Activated T-cell treated with anti-CD3 and anti-CD28 coated beads for 1 hour (primary cell): ENCODE measurements at places on chromosomes 12 and 14.

DNA sequence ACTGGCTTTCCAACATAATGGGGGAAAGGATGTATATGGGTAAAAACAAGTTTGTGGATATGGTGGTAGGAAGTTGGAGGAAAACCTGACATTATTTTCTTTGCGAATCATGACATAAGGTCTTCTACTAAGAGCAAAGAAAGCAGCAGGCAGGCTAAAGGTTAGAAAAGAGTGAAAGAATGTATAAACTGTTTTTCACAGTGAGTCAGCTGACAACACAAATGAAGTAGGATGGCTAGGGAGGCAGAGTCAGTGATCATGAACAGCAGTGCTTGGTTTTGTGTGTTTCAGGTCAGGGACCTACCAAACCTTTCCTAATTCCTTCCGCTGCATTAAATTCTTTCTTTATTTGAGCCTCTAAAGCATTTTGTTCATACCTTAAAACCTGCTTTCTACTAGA, 46.3 kb upstream of the CATSPERB start:
- no peak for DNase-seq

DNA sequence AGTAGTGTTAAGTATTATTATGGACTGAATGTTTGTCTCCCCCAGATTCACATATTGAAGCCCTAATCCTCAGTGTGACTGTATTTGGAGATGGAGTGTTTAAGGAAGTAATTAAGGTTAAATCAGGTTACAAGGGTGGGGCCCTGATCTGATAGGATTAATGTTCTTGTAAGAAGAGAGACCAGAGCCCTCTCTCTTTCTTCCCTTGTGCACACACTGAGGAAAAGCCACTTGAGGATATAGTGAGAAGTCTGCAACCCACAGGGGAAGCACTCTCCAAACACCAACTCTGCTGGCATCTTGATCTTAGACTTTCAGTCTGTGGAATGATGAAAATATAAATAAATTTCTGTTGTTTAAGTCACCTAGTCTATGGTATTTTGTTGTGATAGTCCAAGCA, 2.2 kb upstream of the KLRG1 start:
- no peak for DNase-seq

DNA sequence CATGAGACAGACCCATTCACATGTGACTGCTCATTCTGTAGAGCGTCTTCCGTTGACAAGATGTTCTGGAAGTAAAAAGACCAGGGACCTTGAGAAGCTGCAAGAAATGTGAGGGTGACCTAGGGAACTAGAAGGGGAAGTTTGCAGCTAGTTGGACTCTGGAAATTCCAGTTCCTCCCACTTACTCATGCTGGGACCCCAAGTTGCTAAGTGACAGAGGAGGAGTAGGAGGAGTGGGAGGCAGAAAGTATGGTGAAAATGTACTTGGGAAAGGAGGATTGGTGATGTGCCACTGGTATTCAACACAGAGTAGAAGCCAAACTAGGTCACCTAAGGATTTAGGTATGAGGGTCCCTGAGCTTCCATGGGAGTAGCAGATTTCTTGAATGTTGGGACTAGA, 132.4 kb downstream of the KCNA5 start:
- DNase-seq, result no peak

DNA sequence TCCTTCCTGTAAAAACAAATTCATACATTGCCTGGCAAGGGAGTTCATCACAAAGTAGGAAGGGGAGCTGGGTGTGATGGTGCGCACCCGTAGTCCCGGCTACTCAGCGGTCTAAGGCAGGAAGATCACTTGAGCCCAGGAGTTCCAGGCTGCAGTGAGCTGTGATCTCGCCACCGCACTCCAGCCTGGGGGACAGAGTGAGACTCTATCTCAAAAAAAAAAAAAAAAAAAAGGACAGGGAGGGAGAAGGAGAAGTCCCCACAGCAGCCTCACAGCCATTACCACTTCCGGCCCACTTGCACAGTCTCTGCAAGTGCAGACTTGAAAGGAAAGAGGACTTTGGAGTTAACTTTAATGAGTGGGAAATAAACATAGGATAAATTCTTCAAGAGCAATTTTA, 121.0 kb downstream of the FBXL14 start:
- no peak for DNase-seq

GRCh38 chr12:70785896-70786295, 134.6 kb downstream of the PTPRR start:
- DNase-seq, result no peak

- no peak for DNase-seq
Measured at GRCh38 chr12:101746196-101746595, 6.9 kb upstream of the SYCP3 start.
